ENCODE measurements at places on chromosomes 12 and 14. TPM values are rescaled to one million over a fixed set of nuclear protein-coding genes. Genes with fewer than 3 reads are reported as not detected.

Gene CHGA
- total RNA-seq: not detected

Gene RNFT2
- total RNA-seq: 0.70 TPM

Gene AQP2
- not detected for total RNA-seq

Gene FAIM2
- total RNA-seq: 11.3 TPM

GRCh38 chr12:113891167-113891692 lies 74.9 kb downstream of the RBM19 start:
- no peaks in the 10 kb centered on the region for H3K27me3 ChIP-seq
- H3K36me3 ChIP-seq: no peaks in the 10 kb centered on the region
- DNase-seq: no peak
- no peak overlapping the region for H3K27ac ChIP-seq
- no peak overlapping the region for H3K4me3 ChIP-seq
- H3K4me1 ChIP-seq: no peaks in the 10 kb centered on the region

- DNase-seq: no peak
- H3K4me1 ChIP-seq: no peaks in the 10 kb centered on the region
- H3K4me3 ChIP-seq: no peak overlapping the region
Observed at GRCh38 chr12:60451457-60451856, 855.6 kb downstream of the SLC16A7 start.

GRCh38 chr14:34684578-34684977 lies 29.8 kb downstream of the CFL2 start:
- H3K27me3 ChIP-seq: no peaks in the 10 kb centered on the region
- H3K27ac ChIP-seq: no peak overlapping the region
- no peak for DNase-seq
- H3K4me3 ChIP-seq: no peak overlapping the region
- H3K4me1 ChIP-seq: no peaks in the 10 kb centered on the region
- H3K36me3 ChIP-seq: no peaks in the 10 kb centered on the region

DNA sequence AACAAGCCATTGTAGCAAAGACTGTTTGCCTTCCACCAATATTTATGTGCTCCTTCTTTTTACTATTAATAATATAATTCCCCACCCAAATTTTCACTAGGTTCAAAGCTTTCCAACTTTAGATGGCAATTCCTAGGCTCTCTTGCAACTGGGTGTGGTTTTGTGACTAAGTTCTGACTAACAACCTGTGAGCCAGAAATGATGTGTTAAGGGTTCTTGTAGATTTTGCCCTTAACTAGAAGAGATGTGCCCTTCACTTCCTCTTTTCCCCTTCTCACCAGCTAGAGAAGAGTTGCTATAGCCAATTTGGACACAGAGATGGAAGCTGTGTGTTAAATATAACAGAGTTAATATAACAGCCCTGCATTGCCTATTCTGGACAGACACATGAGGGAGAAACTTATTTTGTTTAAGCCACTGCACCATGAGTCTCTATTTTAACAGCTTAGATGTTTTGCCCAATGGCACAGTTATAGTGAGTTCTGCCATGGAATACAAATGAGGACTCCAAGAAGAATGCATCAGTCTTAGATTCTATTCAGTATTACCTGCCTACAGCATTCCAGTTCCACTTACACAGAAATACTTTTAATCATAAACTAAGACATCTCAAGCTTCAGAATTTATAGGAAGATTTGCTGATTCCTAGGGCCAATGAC lies 216.2 kb downstream of the DUSP6 start:
- no peak overlapping the region for H3K27ac ChIP-seq
- H3K4me1 ChIP-seq: peaks cover 6% of the 10 kb centered on the region
- no peaks in the 10 kb centered on the region for H3K27me3 ChIP-seq
- H3K4me3 ChIP-seq: no peak overlapping the region
- no peak for DNase-seq
- no peaks in the 10 kb centered on the region for H3K36me3 ChIP-seq

GRCh38 chr14:104882991-104883660 lies 18.1 kb downstream of the CEP170B start:
- H3K27ac ChIP-seq: no peak overlapping the region
- no peak overlapping the region for H3K4me3 ChIP-seq
- H3K36me3 ChIP-seq: peaks cover 4% of the 10 kb centered on the region
- H3K4me1 ChIP-seq: peaks cover 13% of the 10 kb centered on the region

DNA sequence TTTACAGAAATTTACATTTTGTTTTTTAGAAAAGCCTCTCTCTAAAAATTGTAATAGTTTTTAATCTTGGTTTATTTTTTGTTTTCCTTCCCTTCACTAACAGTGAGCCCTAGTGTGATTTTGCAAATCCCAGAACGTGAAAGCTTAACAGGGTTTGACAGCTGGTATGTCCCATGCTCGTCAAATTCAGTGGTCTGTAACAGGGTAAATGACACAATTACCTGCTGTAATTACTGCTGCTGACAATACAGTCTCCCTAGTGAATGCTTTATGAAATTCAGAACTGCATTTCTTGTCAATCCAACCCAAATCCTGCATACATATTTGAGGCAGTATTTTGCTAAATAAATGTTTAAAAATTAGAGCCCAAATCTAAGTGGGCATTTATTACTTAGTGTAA lies 249.2 kb downstream of the NELL2 start:
- no peaks in the 10 kb centered on the region for H3K36me3 ChIP-seq
- no peaks in the 10 kb centered on the region for H3K27me3 ChIP-seq
- H3K4me1 ChIP-seq: no peaks in the 10 kb centered on the region
- no peak overlapping the region for H3K4me3 ChIP-seq
- H3K27ac ChIP-seq: no peak overlapping the region

DNA sequence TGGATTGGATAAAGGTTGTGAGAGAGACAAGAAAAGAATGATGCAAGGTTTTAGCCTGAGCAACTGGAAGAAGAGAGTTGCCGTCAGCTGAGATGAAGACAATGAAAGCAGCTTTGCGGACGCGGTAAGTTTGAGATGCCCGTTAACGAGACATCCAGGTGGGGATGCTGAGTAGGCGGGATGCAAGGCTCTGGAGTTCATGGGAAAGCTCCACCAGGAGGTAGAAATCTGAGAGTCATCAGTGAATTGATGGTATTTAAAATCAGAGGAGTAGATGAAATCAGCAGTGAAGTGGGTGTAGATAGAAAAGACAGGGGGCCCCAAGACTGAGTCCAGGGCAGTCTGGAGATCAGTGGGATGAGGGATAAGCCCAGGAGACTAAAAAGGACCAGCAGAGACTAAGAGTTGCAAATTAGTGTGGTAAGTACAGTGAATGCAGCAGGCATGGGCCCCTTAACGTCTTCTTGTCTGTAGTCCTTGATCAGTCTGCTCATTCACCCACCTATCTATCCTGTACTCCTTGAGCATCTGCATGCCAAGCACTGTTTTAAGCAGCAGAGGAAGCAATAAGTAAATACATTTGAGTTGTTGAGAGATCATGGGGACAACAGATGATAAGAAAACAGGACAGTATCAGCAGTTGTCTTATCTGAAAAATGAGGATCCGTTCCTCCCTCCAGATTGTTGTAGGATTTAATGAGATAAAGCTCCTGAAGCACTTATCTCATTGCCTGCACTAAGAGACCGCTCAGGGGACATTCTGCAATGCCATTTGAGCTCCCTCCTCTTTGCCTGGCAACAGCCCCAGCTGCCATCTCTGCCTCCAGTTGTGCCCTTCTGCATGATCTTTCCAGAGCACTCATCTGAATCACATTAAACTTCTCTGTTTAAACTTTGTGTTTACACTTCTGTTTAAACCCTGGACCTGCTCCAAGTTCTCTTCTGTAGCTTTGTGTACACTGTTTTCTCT lies 91.5 kb downstream of the APAF1 start:
- no peak overlapping the region for H3K4me3 ChIP-seq
- no peaks in the 10 kb centered on the region for H3K27me3 ChIP-seq
- no peaks in the 10 kb centered on the region for H3K4me1 ChIP-seq
- DNase-seq: no peak

DNA sequence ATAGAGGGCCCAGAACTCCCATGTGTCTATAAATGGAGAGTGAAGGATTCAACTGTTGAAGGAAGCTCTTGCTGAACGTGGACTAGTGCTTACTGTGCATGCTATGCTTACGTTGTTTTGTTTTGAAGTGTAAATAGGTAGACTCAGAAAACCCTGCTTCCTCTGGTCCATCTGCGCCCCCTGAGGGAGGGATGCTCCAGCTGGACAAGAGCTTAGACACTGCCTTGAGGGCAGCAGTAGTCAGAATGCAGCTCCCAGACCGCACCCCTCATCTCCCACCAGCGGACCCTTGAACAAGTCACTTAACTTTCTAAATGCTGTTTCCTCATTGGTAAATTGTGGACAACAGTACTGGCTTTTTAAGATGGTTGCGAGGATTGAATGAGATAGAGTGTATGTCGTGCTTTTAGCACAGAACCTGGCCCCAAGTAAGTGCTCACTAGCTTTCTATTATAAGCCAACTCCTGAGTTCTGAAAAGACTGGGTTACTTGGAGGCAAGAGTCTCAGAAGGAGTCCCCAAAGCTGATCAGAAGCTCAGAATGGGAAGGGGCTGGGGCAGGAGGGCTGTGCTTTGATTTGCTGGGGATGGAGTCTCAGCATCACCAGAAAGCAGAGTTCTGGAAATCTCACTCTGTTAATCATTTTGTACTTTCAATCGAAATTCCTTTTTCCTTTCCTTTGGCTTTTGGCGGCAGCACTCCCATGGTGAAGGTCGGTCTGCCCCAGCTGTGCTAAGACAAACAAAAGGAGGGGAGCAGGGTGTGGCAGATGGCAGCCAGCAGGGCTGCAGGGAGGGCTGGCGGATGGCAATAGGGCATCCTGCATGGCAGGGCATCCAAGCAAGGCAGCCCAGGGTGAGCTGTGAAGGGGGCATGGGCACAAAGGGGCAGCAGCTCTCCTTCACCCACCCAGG lies 15.6 kb downstream of the AGAP2 start:
- no peak overlapping the region for H3K27ac ChIP-seq
- peaks cover 39% of the 10 kb centered on the region for H3K36me3 ChIP-seq
- no peak overlapping the region for H3K4me3 ChIP-seq
- H3K4me1 ChIP-seq: peaks cover 7% of the 10 kb centered on the region

DNA sequence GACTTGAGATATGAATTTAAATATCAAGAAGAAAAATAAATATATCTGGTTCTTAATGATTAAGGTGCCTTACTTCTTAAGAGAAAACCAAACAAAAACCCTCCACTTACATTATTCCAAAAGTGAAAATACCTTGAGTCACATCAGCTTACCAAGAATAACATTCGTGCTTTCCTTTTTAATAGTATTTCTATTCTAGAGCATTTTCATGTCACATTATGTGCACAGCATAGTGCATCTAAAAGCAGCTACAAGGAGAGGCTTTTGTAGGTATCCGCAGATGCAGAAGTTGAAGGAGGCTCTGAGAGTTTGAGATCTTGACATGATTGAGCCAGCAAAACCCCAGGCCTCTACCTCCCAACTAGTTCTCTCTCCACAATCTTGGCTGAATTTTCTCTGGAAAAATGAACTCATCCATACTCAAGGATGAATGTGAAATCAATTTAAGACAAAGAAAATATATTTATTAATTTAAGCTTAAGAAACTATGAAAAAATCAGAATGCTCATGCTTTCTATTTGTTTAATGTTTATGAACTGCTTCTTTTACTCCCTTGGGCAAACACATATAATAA lies 275.0 kb downstream of the AKAP6 start:
- no peaks in the 10 kb centered on the region for H3K27me3 ChIP-seq
- H3K4me3 ChIP-seq: no peak overlapping the region
- no peak overlapping the region for H3K27ac ChIP-seq
- H3K36me3 ChIP-seq: no peaks in the 10 kb centered on the region
- no peak for DNase-seq

DNA sequence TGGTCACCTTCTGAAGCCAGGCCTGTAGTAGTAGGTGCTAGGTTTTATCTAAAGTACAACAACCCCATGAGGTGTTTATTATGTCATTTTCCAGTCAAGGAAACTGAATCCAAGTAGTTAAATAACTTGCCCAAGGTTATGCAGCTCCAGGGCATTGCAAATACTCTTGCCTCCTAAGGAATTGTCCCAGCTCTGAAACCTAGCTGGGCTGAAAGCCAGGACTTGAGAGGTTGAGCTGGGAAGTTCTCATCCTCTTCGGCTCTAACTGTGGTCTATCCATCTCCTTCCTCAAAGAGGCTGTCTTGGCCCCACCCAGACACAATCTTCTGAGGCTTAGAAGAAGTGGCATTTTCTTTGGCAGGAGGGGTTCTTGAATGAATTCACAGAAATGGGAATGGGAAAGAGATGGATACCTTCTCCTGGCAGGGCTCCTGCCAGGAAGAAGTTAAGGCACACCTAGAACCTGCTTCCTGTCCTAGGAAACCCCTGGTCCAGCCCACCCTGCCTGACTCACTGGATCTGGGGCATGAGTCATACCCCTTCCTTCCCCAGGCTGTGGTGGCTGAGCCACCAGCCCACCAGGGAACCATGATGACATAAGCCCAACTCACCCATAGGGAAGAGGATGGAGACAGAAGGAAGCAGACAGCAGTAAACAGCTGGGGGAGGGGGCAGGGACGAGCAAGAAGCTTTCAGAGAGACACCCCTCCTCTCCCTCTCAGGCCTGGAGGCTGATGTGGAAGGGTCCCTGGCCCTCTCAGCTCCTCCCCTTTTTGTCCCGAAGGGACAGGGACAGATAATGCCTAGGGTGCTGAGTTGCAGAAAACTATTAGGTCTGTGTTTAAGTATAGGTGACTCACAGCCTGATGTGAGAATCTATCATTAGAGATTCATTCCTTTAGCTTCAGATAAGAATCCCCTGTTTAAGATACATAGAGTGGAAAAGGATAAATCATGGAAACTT lies 2.1 kb upstream of the PLEK2 start:
- peaks cover 8% of the 10 kb centered on the region for H3K4me1 ChIP-seq
- no peak for DNase-seq
- H3K4me3 ChIP-seq: no peak overlapping the region
- H3K36me3 ChIP-seq: no peaks in the 10 kb centered on the region
- no peak overlapping the region for H3K27ac ChIP-seq

DNA sequence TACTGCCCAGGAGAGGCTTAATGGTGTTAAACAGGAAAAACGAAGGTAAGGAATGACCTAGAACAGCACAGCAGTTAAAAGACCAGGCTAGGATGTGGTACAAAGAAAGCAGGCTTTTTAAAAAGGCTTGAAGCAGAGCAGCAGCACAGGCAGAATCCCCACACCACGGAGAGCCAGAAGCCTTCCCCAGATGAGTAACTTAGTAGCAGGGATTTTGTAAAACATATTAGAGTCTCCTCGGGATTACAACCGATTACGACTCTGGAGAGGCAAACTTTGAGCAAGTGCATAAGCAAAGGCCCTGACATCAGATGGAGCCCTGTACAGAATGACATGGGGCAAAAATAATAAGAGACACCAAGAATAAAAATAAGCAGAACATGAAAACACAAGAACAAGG lies 37.1 kb upstream of the DHRS4 start:
- no peak overlapping the region for H3K27ac ChIP-seq
- no peak for DNase-seq
- H3K27me3 ChIP-seq: no peaks in the 10 kb centered on the region
- no peak overlapping the region for H3K4me3 ChIP-seq
